ENCODE measurements at places on chromosomes 3 and 15.
A peak's percentile ranks its signal among the peaks of the same experiment; 100 is the strongest.

DNA sequence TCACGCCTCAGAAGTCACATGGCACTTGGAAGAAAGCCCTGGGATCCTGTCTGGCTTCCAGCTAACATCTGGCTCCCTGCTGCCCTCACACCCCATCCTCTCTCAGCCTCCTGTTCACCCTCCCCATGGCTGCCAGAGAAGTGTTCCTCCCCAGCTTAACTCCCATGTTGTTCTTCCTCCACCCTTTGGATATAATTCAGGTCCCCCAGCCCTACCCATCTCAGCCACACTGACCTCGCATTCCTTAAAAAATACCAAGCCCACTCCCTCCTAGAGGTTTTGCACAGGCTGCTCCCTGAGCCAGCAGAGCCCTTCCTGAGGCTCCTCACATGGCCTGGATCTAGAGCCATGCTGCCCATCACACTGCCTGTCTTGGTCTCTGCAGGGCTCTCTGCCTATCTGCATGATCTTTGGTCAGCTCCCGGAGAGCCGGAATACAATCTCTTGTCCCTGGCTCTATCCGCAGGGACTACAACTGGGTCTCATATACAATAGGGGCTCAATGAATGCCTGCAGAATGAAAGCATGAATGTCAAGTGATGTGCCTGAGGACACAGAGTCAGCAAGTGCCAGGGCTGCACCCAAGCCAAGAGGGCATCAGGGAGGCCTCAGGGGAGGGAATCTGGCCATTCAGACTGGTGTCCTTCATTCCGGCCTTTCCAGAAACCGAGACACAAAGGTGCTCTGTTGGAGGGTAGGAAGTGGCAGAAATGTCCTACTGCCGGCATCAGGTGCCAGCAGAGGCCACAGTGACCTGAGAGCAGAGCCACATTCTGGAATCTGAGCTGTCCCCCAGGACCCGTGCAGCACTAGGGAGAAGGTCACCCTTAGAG is 3.8 kb upstream of the TKT start:
- peak; percentile 53 for DNase-seq

- no peak for DNase-seq
Observed at GRCh38 chr15:44319385-44319784, 30.9 kb downstream of the GOLM2 start.

GRCh38 chr3:72009851-72010443 is 225.0 kb upstream of the PROK2 start:
- peak; percentile 43 for DNase-seq

- no peak for DNase-seq
Observed at GRCh38 chr3:71149959-71150954, 433.3 kb downstream of the FOXP1 start.

GRCh38 chr15:64111679-64112050 is 15.9 kb downstream of the SNX1 start:
- no peak for DNase-seq

DNA sequence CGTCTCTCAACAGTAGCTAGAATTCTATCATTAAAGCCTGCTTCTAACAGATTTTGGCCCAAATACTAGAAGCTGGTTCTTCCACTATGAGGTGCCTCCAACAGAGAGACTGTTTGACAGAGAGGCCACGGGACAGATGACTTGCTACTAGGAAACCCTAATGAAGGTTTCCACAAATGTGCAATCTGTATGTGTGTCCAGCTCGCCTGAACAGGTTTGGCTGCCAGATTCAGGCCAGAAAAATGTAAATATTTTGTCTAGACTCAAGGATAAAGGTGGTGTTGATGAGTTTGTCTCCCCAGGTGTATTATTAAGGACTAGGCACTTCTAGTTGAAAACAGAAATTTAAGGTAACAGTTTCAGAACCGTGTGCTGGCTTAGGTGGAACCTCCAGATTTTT is 91.6 kb upstream of the TRIM42 start:
- no peak for DNase-seq

DNA sequence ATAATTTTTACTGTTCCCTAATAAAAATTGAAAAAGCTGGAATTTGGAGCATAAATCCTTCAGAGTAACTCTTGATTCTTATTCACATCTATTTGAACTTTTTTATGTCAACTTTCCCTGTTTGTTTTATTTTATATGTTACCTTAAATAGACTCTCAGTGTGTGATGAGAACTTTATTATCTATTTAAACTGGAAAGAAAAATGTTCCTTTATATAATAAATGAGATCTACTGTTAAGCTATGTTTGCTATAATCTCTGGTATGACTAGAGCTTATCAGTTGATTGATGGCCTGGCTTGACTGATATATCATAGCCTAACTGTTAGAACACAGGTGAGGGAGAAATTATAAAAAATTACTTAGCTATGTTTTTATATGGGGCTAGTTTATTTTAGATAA is 330.6 kb upstream of the EPHA6 start:
- no peak for DNase-seq

DNA sequence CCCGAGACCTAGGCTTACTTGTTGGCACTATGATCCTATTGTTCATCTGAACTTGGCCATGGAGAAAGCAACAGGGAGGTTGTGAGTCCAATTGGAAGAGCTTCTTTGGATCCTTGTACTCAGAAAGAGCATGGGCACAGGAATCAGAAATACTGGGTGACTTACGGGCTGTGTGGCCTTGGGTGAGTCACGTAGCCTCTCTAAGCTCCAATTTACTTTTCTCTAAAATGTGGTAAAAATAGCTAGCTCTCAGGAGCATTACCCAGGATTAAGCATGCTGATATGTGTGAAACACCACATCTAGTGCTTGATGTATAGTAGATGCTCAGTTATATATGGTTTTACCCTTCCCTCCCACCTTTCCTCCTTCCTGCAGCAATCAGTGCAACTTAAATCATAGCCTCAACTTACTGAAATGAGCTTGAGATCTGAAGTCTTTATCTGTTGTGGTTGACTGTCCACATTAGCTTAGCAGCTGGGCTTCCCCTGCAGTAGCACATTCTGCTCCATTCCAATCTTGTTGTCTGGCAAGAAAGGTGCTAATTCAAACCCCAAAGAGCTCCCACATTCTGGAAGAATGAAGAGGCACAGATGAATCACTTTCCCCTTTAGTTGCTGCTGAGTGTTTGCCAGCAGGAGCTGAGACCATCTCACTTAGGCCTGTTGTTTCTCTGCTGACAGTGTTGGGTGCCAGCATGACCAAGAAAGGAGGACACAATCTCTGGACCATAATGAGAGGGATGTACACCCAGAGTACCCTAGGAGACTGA is 299.1 kb upstream of the TRIM42 start:
- DNase-seq, result no peak

DNA sequence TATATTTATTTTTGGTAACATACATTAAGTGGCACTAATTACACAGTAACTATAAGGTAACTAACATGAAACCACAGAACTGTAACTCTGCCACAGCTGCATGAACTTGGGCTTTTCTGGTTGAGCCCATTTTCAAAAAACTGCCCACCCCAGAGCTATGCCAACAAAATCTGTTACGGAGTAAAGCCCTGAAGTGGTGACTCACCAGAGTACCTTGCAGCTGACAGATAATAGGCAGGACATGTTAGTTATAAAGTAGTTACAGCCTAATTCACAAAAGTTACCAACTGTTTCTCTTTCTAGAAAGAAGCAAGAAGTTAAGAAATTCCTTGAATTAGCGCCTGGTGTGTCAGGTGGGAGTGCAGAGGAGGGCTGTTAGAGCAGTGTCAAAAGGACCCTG is 1.5 kb upstream of the GPX1 start:
- no peak for DNase-seq

DNA sequence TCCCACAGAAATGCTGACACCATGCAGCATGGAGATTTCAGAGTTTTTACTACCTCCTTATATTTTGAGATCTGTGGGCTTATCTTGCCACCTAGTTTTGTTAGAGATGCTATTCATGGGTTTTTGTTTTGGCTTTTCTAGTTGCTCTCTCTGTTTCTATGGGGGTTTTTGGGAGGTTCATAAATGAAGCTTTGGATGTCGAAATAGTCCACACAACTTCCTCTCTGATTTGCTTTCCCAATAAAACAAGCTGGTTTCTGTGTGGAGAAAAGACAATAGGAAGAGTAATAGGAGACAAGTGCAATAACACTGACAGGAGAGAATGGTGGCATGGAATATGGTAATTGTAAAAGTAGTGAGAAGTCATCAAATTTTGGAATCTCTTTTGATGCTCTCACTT is 106.8 kb upstream of the GPR149 start:
- no peak for DNase-seq

GRCh38 chr3:110454066-110454465 is 617.5 kb upstream of the NECTIN3 start:
- peak; percentile 27 for DNase-seq

DNA sequence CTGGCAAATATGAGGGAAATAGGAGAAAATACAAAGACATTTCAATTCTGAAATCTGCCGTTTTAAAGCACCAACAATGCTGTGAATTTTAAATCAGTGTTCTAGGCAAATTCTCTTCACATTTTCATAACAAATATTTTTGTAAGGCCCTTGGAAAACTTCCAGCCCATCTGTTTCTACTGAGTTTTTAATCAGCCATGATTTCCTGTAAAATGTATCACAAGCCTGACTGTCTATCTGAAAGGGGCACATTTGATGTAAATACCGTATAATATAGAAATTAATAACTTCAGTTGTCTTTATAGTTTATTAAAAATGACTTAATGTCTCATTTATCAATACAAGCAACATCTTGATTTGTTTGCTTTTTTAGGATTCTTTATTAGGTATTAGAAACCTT is 454.7 kb downstream of the PYDC2 start:
- DNase-seq, result no peak

GRCh38 chr3:186362988-186363387 is 954 bp upstream of the DGKG start:
- DNase-seq, result no peak

DNA sequence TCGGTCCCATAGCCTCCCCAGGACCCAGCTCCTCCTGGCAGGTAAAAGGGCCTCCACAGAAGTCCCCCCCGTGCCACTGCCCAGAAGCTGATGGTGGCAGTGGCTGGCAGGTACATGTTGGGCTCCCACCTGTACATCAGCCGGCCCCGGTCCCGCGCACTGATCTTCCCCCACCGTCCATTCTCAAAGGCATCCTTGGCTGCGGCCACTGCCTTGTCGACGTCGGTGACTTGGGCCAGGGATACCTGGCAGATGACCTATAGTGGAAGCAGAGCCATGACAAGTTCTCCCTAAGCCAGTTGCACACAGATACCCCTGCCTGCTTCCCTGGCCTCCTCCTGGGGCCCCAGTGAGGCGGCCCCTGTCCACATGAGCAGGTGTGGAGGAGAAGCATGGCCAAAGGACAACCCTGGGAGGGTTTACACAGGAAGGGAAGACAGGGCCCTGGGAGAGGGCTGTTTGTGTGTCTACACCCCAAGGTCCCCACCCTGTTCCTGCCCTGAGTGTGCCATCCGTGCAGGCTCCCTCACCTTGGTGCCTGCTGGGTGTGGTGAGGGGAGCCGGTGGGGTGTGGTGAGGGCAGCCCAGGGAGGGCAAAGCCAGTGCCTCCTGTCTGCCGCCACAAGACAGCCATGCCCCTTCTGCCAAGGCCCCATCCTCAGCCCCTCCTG is 44.8 kb downstream of the ALDH1L1 start:
- no peak for DNase-seq

DNA sequence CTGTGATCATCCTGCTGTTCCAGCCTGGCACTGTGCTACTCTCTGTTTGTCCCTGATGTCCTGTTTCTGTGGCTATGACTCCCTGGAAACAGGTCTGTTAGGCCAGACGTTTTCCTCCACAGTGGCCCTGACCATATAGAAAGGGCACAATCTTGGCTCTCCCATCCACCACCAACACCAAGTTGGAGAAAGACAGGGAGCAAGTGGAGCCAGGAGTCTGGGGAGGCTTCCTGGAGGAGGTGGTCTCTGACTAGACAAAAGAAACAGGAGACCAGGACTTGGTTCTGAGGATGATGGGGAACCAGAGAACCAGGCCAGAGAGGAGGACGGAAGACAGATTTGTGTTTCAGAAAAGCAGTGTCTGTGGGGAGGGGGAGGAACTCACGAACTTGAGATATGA is 49.2 kb upstream of the SMAD6 start:
- no peak for DNase-seq

DNA sequence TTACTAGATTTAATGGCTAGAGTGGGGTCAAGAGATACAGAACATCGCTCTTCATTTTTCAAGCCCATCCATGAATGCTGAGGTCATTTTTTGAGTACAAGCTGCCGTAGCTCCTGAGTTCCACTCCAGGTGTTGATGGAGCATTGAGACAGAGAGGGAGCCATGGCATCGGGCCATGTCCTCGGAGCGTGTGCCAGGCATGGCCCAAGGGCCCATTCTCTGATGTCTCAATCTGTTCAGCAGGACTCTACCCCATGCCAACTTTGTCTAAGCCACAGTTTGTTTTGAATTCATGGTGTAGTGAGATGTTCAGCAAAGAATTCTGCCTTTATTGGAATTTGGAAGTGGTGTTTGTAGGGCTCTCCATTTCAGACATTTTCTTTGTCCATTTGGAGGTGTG is 110.5 kb upstream of the ADAMTS9 start:
- no peak for DNase-seq

- peak; percentile 52 for DNase-seq
Observed at GRCh38 chr3:120284747-120285507, at the start of gene GPR156. GPR156 (minus strand) TSS chr3:120285222; CDS start chr3:120244098, 41,124 bp downstream.

DNA sequence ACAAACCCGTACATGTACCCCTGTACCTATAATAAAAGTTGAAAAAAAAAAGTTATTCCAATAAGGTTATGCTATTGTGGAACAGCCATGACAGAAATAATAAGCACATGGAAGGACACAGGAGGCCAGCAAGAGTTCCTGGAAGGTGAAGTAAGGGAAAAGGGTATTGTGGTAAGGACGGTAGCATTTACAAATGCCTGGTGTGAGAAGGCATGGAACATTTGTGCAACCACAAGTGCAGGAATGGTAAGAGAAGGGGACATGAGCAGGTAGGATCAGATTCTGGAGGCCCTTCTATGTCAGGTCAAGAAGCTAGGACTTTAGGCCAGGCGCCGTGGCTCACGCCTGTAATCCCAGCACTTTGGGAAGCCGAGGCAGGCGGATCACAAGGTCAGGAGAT is 82.5 kb downstream of the PPP2R3A start:
- no peak for DNase-seq

DNA sequence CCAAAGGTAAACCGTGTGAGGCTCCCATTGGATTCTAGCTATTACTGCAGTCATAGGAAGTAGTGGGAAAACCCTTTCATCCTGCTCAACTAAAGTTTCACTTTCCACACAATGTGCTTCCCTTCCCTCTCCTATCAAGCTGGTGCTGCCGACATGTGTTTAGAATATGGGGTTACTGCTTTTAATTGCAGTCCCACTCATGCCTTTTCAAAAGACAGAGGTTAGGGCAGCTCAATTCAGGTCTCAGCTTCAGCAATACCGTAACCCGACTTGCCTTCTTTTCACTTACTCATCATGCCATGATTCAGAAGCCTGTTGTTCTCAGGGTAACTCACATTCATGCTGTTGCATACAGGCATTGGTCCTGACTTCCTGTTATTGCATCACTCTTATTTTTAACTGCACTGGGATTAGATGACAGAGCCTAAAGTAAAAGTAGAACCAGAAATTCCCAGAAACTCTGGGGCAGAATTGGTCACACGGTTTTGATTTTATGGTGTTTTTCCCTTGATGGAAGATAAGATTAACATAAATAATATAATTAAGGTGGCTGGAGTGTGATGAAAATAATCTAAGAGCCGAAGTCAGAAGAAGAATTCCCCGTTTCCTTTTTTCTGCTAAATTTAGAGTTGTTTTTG is 45.7 kb downstream of the C2CD4B start:
- peak; percentile 94 for DNase-seq

- DNase-seq, result peak; percentile 29
Observed at GRCh38 chr15:62648954-62649353, 393.6 kb upstream of the TPM1 start.

GRCh38 chr15:79952329-79952728 is 18.7 kb downstream of the BCL2A1 start:
- DNase-seq, result no peak

GRCh38 chr3:170485696-170486095 is 67.0 kb downstream of the CLDN11 start:
- no peak for DNase-seq
